ENCODE measurements at places on chromosomes 16 and 17.
A peak's percentile ranks its signal among the peaks of the same experiment; 100 is the strongest.

- peak; percentile 68 for DNase-seq
Measured at GRCh38 chr17:82767041-82767754, 15.3 kb downstream of the TBCD start.

DNA sequence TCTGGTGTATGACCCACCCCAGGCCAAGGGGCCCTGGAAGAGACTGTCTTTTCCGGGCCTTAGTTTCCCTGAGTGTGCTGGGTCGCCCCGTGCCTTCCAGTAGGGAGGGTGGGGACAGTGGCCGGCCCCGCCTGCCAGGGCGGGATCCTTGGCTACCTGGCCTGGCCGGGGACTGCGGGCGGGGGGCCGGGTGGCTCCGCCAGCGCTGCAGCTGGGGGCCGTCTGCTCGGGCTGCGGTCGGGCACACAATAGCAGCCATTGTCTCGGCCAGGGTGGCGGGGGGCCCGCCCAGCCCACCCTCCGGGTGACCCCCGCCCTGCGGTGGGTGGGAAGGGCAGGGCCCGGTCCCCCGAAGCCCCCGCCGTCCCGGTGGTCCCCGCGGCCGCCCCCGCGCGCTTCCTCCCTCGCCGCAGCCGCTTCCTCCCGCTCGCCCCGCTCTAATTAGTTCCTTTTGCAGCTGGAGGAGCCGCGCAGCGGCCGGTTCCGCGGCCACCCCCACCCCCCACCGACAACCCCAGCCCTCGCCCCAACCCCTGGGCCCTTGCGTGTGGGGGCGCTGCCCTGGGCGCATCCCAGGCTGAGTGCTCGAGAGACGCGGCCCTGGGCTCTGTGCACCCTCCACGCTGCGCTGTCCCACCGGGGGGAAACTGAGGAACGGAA lies 11.6 kb downstream of the GLIS2 start:
- no peak for DNase-seq

DNA sequence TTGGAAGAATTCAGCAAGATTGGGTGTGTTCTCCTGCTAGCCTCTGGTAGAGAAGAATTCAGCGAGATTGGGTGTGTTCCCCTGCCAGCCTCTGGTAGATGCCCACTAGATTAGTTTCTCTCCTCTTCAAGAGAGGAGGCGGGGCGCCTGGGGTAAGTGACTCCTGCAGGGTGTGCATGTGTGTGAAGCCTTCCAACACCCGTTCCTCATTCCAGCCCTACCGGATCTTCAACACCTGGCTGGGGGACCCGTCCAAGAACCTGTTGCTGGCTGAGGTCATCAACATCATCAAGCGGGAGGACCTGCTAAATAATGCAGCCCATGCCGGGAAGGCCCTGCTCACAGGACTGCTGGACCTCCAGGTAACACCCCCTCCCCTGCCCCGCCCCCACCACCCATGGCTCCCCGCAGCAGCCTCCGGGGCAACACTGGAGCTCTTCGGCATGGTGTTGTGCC lies 21.3 kb downstream of the TMEM186 start:
- DNase-seq, result no peak

GRCh38 chr16:88619859-88620815 lies 18.2 kb upstream of the IL17C start:
- DNase-seq, result no peak

GRCh38 chr17:70110443-70110880 lies 35.4 kb downstream of the KCNJ16 start:
- DNase-seq, result no peak

GRCh38 chr17:57557416-57557815 lies 187.7 kb downstream of the CCDC182 start:
- DNase-seq, result no peak

GRCh38 chr17:82031885-82032627 lies 578 bp downstream of the RAC3 start:
- peak; percentile 24 for DNase-seq

DNA sequence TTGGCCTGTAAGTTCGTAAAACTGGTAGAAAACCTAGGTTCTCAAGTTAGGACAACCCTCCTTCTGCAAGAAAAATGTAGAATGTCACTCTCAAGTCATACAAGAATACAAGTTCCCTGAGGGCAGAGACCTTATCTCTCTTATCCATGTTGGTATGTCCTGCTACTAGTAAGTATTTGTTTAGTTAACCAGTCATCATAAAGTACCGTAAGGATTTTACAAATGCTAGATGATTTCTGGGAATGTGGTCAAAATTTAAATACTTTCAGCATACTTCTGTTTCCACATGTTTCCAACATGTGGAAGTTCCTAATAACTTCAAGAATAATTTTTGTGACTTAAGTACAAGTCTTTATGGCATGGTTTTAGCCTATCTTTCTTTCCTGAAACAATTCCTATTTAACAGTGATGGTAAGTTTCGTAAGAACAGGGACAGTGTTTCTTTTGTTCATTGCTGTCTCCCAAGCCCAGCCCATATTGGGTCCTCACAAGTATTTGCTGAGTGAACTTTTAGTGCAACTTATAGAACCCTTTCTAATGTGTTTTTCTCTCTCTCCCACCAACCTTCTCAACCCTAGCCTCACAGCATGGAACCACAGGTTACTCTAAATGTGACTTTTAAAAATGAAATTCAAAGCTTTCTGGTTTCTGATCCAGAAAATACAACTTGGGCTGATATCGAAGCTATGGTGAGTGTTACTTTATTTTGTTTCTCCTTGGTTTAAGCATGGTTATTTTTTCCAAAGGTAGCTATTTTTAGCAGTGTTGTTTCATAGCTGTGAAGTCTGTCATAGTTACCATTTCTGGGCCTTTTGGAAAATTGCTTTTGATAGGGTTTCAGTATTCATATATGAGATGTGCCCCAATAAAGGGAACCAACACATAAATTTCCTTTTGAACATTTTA lies 4.5 kb downstream of the NBR1 start:
- DNase-seq, result peak; percentile 62

- DNase-seq, result no peak
Measured at GRCh38 chr16:1794908-1795666, 1.6 kb upstream of the IGFALS start.

DNA sequence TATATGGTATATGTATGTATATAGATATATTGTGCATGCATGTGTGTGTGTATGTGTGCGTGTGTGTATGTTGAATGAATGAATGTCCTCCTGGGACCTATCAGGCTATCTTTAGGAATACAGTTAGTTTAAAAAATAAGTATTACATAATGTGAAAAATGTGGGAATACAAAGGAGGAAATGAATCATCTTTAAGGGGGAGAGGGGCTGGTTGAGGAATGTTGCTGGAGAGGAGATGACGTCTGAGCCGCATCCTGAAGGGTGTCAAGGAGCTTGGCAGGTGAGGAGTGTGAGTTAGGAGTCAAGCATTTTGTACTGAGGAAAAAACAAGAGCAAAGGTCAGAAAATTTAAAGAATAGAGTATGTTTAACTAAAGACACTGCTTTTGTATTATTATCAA lies 62.4 kb upstream of the NLK start:
- DNase-seq, result peak; percentile 62

GRCh38 chr17:39820541-39820940 lies 43.6 kb downstream of the IKZF3 start:
- no peak for DNase-seq

DNA sequence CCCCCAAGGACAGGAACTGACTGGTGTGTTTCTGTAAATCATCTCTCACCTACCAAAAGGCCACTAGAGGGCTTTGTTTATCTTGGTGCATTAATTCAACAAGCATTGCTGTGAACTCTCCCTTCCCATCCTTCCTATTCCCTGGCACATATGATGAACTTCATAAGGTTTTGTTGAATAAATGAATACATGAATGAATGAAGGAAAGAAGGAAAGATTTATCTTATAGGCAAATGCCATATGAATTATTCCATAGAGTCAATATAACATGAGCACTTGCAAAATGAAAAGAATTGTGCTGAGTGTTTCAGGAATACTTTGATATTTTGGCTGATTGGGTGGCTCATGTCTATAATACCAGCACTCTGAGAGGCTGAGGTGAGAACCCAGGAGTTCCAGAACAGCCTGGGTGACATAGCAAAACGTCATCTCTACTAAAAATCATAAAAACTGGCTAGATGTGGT lies 4.3 kb downstream of the SPDYE4 start:
- DNase-seq, result peak; percentile 55

- DNase-seq, result no peak
Measured at GRCh38 chr17:61581611-61582349, 9.2 kb downstream of the NACA2 start.

- DNase-seq, result peak; percentile 68
Measured at GRCh38 chr17:7835814-7836595, 2.0 kb downstream of the KDM6B start.

- DNase-seq, result no peak
Measured at GRCh38 chr16:87739801-87740200, 26.0 kb downstream of the KLHDC4 start.

GRCh38 chr17:75776386-75777295 lies 8.0 kb upstream of the UNK start:
- DNase-seq, result no peak

GRCh38 chr17:81902653-81903414 lies 796 bp downstream of the NPB start:
- DNase-seq, result no peak

DNA sequence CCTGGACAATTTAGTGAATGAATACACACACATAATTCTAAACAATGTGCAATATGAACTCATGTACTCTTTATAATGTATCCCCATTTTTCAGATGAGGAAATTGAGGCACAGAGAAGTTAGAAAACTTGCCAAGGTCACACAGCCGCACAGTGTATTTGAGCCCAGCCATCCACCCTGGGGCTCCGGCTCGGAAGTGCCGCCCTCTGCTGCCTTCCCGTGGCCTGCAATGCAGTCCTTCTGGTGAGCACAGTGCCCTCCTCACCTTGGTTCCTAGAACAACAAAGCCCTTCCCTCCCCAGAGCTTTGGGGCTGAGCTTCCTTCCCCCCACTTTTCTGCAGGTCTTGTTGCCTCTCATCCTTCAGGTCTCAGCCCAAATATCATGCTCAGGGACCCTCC lies 63.7 kb downstream of the C16orf78 start:
- DNase-seq, result no peak

GRCh38 chr17:68790492-68790891 lies 164.7 kb downstream of the ABCA8 start:
- DNase-seq, result no peak

DNA sequence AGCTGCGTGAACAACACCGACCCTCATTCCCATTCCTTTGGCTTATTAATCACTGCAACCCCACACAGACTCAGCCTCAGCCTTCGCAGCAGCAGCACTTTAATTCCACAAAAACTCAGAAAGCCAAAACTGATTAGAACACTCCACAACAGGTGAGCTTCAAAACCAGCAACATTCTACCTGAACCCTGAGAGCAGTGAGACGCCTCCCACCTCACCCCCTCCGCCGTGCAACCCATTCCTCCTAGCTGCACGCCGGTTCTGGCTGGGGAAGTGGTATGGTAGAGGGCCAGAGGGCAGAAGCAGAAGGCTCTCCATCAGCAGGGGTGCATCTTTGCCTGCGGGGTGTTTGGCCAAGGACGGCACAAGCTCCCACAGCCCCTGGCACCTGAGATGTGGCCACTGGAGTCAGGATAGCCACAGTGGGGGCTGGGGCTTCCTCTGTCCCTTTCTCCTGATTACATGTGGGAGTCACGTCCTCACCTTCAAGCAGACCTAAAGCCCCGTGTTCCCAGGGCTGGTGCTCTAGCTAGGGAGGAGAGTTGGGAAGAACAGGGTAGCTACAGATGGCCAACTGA lies 1.6 kb downstream of the BORCS6 start:
- no peak for DNase-seq

DNA sequence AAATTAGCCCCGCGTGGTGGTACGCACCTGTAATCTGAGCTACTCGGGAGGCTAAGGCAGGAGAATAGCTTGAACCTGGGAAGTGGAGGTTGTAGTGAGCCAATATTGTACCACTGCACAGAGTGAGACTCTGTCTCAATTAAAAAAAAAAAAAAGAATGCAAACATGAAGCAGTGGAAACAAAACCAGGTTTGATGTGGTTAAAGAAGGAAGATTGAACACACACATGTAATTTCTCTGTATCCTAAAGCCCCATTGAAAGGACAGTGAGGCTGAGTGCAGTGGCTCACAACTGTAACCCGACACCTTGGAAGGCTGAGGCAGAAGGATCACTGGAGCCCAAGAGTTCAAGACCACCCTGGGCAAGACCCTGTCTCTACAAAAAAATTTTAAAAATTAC lies 26.5 kb upstream of the SBK1 start:
- no peak for DNase-seq

DNA sequence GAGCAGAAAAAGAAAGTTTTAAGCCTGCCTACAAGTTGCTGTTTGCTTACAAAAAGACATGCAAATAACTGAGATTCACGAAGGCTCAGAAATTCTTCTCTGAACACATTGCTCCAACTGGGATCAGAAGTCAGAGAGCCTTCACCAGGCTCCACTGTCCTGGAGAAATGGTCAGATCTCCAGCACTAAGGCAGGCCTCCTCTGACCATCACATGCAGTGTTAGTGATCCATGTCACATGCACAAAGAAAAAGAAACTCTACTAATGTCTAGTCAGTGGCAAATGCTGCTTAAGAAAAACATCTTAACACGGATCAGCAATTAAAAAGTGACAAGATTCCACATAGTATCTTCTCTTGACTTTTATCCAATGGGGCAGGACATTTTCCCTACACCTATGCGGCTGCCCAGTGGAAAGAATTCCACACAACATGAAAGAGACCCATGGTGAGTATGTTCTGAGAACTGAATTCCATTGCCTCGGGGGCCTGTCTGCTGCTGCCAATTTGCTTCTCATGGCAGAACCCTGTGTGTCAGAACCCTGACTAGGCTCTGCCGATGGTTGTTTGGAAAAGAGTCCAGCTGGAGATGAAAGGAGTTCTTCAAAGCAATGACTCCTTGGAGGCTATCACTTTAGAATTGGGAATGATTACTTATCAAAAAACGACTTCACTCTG lies 96.6 kb downstream of the HIC1 start:
- no peak for DNase-seq

DNA sequence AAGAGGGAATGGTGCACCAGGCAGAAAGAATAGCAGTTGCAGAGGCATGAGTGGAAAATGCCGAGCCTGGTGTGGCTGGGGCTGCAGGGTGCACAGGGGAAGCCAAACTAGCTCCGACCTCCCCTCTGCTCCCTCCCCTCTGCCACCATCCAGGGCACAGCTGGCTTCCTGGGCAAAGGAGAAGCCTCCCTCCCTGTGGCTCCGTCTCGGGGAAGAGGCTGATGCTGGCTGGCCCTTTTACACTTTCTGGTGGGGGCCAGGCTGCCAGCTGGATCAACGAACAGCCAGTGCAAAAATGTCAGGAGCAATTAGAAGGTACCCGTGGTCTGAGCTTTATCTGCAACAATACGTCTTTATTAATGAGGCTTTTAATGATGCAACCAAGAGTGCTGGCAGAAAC lies 37.1 kb upstream of the KCNJ12 start:
- DNase-seq, result no peak

DNA sequence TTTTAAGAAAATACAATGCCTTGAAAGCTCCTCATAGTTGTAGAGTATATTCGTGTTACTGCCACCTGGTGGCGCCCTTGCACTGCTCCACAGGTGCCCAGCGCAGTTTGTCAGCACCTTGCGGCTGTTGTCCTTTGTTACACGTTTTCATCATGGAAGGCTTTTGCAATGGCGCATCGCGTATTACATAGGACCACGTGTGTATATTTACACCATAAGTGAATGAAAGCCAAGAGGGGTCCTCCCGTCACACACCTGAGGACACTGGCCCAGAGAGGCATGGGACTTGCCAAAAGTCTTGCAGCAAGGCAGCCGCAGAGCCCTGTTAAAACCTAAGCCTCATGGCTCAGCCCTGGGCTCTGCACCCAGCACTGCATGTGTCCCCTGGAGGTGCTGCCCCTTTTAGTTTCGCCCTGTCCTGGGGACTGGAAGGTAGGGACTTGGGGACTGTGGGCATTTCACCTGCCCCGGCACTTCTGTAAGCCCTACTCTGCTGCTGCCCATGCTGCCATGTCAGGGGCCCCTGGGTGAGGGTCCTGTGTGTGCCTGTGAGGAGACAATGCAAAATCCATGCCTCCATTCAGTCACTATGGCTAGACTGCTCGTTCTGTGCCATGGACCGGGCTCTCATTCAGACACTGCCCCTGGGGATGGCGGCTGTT lies 24.3 kb downstream of the POLR3E start:
- DNase-seq, result peak; percentile 83

Data from GM03348 (cell line).